Activated CD4-positive, alpha-beta T cell treated with anti-CD3 and anti-CD28 coated beads, Interleukin-2, amount 50 U/mL, for 16 hours (primary cell): ENCODE measurements at places on chromosomes 16 and 17.

GRCh38 chr17:9226794-9227135 is 205.5 kb downstream of the NTN1 start:
- no peak for DNase-seq

DNA sequence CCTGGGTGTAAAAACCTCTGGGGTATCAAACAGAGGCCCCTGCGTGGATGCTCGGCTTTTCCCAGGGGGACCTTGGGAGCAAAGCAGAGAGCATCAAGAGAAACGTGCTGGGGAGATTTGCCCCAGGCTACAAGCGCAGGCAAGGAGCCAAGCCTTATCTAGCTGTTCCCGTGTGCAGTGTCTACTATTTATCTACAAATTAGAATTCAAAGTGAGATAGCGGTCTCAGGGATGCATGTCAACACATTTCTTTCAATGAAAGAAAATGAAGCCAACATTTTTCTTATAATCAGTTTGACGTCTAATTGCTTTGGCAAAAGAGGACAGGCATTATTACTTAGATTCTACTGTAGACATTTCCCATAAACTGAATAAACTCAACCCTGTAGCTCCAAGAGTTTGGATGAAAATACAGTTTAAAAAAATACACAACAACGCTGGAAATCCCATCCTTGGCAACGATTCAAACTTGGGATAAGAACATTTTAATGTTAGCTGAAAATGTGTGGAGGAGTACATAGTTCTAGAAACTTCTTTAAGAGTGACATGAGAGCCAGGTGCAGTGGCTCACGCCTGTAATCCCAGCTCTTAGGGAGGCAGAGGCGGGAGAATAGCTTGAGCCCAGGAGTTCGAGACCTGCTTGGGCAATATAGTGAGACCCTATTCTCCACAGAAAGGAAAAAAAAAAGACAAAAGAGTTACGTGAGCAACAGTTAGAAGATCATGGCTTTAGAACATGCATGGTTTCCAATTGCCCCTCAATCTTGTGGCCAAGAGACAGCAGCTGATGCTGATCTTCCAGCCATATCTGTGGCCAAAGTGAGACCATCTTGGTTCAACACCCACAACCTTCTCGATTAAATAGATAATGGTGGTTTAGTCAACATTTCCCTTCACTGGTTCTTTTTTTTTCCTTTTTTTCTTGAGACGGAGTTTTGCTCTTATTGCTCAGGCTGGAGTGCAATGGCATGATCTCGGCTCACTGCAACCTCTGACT is 7.2 kb downstream of the SPNS3 start:
- no peak for DNase-seq

DNA sequence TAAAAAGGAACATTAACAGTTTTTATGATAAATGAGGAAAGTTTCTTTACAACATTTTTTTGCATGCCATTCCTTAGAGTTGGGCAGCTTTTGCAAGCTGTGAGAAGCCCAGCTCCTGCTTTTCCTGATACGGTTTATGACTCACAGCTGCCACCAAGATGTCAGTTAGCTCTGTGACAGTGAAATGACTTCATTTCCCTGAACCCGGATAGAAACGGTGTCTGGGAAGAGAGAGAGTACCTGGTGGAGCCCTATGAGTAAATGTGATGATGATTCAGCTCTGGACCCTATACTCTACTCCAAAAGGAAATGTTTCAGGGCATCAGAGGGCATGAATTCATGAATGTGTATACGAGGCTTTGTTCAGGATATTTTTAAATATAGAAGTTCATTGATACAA is 366.3 kb upstream of the HSBP1 start:
- no peak for DNase-seq

- DNase-seq, result peak; percentile 73
Observed at GRCh38 chr16:87278191-87279093, 38.8 kb downstream of the C16orf95 start.

GRCh38 chr17:70988622-70989021 is 819.3 kb downstream of the KCNJ2 start:
- DNase-seq, result no peak

DNA sequence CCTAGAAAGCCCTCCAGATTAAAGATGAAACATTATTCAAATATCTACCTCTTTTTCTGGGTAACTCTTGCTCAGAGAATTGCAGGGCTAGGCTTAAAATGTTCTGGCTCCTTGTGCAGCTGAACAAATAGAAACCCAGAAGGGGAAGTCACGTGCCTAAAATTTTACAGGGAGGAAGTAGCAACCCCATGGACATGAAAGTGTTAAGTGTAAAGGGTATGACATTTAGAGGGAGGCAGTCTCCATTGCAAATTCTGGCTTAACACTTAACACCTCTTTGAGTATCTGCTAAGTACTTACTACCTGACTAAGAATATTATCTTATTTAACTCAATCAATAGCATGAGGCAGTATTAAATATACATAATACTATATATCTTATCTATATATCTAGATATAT is 376.1 kb upstream of the ERCC4 start:
- no peak for DNase-seq

DNA sequence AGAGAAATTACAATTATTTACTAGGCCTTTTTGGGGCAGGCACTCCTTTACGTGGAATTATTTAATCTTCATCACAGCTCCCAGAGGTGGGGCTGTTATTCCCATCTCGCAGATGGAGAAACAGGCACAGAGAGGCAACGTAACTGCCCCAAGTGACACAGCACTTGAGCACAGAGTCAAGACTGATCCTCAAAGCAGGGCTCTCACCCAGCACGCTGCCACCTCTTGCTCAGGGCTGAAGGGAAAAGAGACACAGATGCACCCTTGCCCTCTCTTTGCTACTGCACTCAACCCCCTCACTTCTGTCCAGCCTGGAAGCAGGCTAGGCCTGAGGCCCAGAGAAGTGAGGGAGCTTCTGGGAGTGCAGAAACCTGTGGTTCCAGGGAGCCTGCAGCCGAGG is 4.4 kb downstream of the ADAM11 start:
- DNase-seq, result no peak

DNA sequence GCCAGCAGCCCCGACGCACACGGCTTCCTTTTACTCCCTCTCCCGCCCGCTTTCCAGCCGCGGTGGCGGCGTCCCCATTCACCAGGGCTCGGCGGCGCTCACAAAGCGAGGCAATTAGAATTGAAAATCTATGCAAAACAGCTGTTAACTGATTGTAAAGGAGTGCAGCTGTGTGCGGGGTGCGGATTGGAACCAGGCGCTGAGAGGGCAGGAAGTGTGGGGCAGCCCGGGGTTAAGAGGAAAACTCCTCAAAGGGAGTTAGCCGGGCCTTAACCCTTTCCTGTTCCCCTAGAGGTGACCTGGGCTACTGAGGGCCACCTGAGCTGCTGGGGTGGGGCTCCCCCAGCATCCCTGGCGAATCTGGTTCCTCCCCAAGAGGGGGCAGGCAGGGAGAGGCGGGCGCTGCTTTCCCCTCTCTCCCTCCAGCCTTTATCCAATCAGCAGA is 5.8 kb upstream of the GSE1 start:
- no peak for DNase-seq

DNA sequence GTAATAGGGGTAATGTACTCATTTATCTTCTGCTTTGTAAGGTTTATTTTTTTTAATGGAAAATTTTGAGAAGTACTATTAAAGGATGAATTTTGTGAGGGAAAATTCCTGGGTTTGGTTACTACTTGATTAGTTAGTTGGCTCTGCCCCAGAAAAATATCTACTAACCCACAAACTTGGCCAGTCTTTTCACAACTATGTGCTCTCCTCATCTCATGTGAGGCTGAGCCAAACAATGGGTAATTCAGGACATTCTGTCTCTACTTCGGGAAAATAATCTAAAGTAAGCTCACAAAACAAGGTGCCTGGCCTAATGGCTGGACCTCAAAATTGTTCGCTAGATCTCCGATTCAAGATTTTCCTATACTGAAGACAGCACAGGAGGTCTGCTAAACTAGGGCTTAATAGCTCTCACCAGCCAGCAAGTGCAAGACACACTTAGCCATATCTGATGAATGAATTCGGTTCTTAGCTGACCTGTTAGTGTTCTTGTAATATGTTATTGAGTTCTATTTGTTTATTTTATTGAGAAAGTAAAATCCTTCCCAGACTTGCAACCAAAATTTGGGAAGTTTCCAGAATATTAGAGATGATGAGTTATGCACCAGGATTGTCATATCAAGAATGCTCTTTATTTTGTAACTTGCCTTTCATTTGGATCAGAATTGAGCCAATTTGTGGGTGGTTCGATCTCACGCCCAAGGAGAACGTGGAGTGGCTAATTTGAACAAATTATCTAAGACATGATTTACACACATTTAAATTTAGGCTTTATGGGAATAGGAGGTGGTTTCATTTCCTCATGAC is 5.7 kb downstream of the KCNJ16 start:
- no peak for DNase-seq

DNA sequence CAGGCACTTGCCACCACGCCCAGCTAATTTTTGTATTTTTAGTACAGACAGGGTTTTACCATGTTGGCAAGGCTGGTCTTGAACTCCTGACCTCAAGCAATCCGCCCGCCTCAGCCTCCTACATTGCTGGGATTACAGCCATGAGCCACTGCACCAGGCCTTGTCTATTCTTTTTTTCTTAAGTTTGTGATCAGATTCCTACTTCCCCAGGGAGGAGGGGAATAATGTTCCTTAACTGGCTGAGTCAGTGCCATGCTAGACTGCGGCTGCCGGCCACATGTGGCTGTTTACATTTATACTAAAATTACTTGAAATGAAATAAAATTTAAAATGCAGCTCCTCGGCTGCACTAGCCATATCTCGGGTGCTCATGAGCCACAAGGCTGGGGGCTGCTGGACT is 27.8 kb upstream of the USP36 start:
- DNase-seq, result no peak

- DNase-seq, result no peak
Observed at GRCh38 chr17:17518014-17518413, 21.8 kb upstream of the RASD1 start.

GRCh38 chr16:56923481-56924091 is 8.4 kb upstream of the HERPUD1 start:
- no peak for DNase-seq

GRCh38 chr16:70657956-70658355 is 11.6 kb downstream of the IL34 start:
- DNase-seq, result no peak

GRCh38 chr17:2883544-2884213 is 87.4 kb downstream of the RAP1GAP2 start:
- no peak for DNase-seq

DNA sequence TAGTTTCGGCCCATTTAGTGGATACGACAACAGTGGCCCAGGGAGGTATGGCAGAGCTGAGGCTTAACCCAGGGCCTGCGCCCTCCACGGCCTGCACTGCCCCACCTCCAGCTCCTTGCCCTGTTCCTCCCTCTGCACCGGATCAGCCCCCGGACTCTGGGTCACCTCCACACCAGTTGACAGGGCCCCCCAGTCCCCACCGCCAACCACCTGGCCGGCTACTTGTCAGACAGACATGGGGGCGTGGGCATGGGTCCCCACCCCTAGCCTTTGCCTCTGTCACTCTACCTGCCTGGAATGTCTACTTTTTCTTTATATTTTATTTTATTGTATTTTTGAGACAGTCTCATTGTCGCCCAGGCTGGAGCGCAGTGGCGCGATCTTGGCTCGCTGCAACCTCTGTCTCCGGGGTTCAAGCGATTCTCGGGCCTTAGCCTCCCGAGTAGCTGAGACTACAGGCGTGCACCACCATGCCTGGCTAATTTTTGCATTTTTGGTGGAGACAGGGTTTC is 3.0 kb upstream of the ACTG1 start:
- DNase-seq, result no peak

GRCh38 chr16:2835638-2836493 is 5.8 kb downstream of the ZG16B start:
- DNase-seq, result no peak

GRCh38 chr16:85574672-85575475 is 38.2 kb upstream of the GSE1 start:
- no peak for DNase-seq

DNA sequence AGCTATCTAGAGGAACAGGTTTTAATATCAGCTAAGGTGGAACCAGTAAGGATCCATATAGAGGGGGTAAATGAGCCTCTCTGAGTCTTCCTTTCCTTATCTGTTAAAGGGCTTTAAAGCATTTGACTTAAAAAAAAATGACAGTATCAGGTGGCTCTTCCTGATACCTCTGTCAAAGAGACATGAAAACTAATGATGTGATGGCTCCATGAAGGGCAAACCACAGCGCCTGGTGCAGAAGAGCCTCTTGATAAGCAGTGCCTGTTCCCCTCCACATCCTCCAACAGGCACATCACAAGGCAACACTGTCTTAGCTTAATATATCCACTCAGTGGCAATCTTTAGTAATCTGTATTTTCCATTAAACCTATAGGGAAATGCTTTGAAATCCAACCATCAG is 68.9 kb downstream of the USP31 start:
- no peak for DNase-seq
